ENCODE measurements at places on chromosomes 2 and 18.

GRCh38 chr18:60560071-60560470 is 187.5 kb upstream of the MC4R start:
- no peak for DNase-seq

DNA sequence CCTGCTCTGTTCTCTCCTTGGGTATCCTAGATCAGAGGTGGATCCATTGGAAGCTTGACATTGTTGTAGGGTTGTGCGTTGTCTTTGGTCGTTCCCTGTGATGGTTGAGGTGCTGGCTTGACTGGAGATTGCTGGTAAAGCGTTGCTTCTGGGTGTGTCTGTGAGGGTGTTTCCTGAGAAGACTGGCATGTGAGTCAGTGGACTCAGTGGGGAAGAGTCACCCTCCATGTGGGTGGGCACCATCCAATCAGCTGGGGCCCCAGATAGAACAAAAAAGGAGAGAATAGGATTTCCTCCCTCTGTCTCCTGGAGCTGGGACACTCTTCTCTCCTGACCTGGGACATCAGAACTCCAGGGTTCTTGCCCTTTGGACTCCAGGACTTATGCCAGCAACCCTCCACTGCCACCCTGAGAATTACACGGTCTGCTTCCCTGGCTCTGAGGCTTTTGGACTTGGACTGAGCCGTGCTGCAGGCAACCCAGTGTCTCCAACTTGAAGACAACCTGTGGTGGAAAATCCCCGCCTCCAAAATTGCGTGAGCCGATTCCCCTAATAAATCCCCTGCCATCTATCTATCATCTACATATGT is 14.8 kb upstream of the REEP1 start:
- DNase-seq, result no peak

GRCh38 chr2:133213651-133214050 is 354.6 kb downstream of the NCKAP5 start:
- DNase-seq, result no peak

DNA sequence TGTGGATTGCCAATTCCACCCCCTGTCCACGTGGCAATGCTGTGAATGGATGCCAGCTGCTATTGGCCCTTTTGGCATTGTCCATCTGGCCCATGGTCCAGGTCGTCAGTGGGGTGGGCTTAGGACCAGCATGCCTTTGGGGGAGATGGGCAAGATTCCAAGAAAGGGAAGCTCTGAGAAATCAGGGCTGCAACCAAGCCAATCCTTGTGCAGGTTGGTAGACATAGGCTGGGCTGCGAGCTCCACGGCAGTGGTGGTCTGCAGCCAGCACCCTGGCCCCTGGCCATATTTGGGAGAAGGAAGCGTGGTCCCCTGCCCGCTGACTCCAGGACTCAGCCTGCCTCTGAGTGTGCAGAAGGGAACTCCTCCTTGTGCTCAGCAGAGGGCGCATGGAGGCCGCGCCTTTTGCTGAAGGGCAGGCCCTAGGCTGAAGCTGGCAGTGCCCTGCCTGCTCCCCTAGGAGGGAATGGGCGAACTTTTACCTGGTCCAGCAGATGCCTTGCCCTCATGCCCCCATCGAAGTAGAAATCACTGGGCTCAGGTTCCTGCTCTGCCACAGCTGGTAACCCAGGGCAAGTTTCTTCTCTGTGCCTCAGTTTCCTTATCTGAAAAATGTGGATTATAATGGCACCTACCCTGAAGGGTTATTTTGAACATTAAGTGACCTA is 5.4 kb downstream of the SPR start:
- peak; percentile 3 for DNase-seq

DNA sequence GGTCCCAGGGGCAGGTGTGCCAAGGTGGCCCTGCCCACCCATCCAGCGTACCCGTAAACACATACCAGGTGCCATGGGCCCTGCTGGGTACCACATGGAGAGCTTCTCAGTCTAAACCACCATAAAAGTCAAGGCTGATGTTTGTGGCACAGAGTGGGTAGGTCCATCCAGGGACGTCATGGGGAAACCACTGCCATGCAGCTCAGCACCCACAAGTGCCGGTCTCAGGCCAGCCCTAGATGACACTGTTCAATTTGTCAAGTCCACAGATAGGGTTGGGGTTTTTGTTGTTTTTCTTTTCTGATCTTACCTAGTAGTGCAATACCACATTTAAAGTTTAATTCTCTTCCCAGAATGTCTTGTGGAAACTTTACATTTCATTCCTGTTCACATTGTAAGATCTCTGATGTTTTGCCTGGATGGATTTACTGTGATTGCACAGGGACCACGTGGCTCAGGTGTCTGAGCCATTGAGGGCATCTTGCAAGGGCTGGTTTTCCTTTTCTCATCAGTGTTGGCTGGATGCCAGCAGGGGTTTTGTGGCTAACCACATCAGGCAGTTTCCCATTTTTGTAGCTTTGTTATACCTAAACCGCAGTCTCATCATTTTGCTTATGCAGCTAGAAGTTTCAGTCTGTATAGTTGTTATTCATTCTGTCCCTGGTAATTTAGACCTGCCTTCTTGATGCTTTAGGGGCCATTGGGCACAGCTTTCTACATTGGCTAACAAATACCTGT is 64.7 kb downstream of the STK25 start:
- DNase-seq, result no peak

DNA sequence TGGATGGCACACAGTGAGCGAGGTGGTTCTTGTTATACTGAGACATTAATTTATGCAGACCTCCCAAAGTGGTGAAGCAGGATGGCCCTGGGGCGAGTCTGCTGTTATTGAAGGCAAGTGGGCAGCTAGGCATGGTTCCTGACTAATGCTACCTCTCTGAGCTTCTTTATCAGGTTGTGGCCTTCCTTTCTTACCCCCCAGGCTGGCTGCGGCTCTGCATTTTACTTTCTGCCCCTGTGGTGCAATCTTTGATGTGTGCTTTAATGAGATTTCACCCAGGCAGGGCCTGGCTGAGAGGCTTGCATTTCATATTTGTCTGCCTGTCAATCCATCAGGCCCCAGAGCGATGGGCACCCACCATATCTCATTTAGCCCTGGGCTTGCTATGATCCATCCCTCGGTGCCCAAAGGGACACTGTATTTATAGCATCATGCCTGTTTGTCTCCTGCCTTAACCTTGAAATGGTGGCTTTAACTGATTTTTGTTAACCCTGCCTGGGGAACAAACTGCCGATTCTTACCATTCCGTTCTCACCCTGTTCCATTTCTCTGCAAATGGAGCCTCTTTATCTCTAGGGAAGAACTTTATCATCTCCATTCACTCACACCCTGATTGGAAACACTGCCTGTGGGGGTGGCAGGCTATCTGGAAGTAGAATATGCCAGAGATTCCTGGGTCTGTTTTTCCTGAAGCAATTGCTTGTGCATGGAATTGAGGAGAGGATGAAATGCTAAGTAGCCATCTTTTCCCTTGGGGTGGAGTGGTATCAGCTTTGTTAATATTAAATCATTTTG is 316.2 kb upstream of the THSD7B start:
- no peak for DNase-seq

DNA sequence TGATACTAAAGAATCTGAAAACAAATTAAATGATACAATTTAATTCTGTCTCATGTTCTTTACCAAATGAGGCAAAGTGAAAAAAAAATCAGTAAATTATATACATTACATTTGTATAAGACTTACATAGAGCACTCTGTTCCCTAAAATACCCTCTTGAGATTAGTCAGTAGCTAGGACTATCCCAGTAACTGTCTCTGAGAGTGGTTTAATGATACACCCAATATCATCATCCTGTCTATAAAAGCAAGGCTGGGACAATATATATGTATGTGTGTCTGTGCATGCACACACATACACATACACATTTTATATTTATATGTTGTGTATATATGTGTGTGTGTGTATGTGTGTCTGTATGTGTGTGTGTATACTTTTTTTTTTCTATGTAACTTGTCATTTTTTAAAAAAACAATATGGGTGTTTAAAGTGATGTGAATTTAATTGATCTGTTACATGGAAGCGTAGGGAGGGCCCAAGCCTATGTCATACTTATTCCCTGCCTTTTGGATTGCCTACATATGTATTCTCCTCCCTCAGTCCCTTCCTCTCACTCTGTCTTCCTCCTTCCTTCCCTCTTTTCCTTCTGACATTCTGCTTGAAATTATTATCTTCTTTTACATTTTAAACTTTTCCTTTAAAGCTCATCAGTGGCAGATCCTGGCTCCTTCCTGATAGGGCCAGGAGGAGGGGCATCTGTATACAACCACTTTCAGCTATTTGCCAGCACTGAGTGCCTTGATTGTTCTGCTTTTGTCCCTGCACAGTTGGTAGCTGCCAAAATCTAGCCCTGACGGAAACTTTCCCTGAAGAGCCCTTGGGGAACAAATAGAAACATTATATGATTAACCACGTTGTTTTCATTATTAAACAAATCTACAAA is 6.8 kb downstream of the ASXL3 start:
- DNase-seq, result peak; percentile 70

- DNase-seq, result no peak
Observed at GRCh38 chr2:177419274-177419673, 26.7 kb downstream of the AGPS start.

GRCh38 chr2:8306530-8307351 is 375.1 kb upstream of the ID2 start:
- no peak for DNase-seq

- no peak for DNase-seq
Observed at GRCh38 chr2:11722292-11723060, 24.0 kb upstream of the LPIN1 start.

- no peak for DNase-seq
Observed at GRCh38 chr2:61775956-61776570, 77.8 kb downstream of the FAM161A start.

GRCh38 chr2:12967804-12968203 is 251.1 kb downstream of the TRIB2 start:
- DNase-seq, result no peak

DNA sequence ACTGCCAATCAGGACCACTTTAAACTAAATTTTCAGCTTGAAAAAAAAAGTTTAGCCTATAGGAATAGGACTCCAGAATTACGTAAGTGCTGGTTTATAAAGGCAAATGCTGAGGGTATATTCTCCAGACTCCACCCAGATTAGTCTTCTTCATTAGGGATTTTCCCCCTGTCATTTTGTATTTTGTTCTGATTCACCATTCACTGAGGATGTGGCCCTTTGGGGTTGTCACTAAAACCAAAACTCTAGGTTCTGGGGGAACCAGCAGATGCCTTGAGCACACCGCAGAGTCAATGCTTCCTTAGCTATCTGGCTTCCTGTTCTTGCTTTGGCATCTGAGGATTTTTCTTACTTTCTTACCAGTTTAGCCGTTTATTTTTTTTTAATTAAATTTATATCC is 10.5 kb downstream of the SCYGR4 start:
- no peak for DNase-seq
